ENCODE measurements at places on chromosomes 11 and 22.

DNA sequence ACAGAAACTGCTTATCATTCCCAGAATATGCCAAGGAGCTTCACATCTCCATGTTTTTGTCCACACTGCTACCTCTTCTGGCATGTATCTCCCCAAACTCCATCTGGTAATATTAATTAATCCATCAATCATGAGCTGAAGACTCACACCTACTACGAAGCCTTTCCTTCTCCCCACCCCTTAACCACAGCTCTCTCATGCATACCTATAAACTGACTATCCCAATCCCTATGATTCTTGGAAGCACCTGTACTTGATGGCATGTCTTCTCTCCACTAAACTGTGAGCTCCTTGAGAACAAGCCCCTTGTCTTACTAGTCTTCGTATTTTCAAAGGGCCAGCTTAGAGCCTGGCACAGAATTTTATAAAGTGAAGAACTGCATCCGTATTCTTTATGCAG lies 47.3 kb downstream of the RELT start:
- DNase-seq: no peak

GRCh38 chr22:46045459-46046298 lies 68.7 kb upstream of the WNT7B start:
- no peak for DNase-seq

DNA sequence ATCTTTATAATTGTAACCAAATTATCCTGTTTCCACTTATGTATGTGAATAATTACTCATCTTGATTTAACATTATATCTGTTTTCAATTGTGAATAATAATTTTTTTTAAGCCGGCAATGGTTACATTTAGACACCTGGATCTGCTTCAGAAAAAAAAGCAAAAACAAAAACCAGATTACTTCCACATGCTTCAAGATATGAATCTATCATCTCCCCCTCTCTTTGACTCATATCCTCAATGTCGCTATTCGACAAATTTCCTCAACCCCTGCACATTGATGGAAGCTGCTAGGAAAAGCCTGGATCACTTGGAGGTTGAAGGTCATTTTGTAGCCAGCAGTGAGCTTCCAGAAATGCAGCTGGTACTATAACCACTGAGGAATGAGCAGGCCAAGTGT lies 42.7 kb downstream of the SLC1A2 start:
- no peak for DNase-seq

- DNase-seq: no peak
Observed at GRCh38 chr22:35197071-35197470, 60.2 kb upstream of the HMGXB4 start.

GRCh38 chr22:36424901-36425579 lies 37.3 kb upstream of the MYH9 start:
- no peak for DNase-seq

DNA sequence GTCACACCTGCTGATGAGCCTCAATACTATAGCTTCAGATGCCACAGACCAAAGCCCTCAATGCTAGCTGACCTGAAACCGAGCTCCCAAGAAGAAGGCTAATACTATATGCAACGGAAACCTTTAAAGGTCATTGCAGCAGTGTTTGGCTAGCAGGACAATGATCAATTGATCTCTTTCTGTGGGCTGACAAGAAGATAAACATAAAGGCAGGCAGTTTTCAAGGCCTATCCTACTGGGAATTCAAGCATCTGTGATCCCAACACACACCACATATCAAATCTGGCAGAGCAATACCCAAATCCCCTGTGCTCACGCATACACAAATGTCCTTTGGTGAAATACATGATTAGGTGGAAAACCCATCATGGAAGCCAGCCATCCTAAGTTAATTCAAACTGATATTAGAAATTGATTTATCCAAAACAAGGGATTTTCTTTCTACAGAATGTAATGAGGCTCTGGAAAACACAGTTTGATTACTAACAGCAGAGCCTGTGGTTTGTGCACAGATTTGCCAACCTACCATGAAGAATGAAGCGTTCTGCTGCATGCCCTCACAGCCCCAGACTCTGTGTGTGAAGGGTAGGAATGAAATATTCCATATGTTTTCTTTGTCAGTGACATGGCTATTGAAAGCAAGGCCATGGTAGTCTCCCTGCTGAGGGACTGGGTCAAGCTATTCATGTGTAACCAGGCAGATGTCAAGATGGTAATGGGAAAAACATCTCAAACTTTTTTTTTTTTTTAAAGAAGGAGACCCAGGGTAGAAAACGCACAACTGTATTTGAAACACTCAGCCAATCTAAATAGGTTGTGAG lies 12.2 kb downstream of the LGR4 start:
- DNase-seq: no peak

GRCh38 chr22:29370537-29370936 lies 17.8 kb downstream of the AP1B1 start:
- no peak for DNase-seq

DNA sequence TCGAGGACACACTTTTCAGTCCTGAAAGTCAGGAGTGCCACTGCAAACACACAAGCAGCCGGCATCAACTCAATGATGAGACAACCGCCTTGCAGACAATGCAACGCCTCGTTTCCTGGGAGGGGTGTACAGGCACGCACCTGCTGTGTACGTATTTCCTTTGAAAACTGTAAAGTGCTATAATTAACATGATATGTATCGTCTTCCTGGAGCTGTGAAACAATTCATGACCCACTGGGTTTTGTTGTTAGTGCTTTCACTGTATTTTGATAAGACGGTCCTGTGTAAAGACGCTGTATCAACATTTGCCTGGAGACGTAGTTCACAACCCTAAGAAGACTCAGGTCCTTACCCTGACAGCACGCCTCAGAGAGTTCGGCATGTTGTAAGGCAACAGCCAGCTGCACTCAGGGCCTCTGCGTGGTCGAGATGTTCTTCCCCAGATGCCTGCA lies 105.7 kb upstream of the ANO1 start:
- no peak for DNase-seq

GRCh38 chr11:61854966-61855714 lies 27.0 kb downstream of the FADS2 start:
- no peak for DNase-seq

DNA sequence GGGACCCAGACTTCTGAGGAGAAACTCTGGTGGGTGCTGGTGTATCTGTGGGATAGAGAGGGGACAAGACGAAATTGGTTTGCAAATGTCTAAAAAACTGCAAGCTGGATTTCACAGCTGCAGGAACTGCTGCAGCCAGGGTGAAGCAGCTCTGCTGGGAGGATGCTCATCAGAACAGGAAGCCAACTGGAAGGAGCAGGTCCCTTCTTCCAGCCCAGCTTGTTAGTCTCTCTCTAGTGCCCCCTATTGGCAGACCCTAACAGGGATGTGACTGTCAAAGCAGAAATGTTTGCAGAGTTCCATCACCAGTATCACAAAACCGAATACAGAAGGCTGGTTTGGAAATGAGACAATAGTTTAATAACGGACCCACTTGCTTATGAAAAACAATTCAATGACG lies 74.8 kb upstream of the SLC22A12 start:
- DNase-seq: no peak

GRCh38 chr11:65150509-65151299 lies 16.4 kb upstream of the SYVN1 start:
- no peak for DNase-seq

DNA sequence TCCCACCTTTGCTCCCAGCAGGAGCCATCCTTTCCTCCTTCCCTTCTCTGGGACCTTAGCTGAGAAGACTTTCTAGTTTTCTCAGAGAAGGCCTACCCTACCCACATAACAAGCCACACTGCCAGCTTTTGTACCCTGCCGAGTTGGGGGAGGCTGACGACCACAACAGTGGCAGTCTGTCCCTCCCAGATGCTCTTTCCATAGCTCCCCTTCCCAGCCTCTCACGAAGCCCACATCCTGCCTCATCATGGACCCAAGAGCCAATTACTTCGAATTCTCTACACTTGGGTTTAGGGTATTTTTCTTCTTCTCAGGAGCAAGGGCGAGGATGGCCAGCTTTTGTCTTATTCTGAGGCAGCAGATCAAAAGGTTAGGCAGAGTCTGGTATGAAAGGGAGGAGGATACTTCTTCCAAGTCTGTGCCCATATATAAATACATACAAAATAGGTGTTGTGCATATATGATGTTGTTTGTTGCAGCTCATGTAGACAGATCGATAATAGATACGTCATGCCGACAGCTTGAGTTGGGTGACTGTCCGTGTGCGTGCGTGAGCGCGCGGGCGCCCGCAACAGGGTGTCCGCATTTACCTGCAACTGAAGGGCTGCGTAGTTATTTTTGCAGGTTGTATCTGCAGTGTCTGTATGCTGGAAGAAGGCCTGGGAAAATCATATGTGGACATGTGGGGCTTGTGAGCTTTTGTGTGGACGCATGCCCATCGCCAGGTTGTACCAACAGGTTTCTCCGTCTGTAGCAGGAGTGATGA lies 846 bp upstream of the NRGN start:
- DNase-seq: no peak

DNA sequence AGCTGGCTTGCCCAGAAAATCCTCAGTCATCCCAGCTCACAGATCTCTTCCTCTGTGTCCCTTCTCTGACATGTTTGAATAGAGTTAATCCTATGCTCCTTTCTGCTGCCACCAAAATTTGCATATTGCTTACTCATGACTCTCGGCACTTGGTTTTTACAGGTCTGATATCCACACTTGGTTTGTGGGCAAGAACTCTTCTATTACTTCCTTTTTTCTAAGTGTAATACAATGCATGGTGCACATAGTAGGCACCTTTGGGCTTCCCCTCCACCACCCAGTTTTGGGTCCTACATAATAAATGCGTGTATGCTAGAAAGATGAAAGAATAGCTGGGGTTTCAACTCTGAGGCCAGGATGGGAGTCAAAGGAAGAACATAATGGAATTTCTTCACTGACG lies 69.7 kb upstream of the GRK3 start:
- DNase-seq: no peak

DNA sequence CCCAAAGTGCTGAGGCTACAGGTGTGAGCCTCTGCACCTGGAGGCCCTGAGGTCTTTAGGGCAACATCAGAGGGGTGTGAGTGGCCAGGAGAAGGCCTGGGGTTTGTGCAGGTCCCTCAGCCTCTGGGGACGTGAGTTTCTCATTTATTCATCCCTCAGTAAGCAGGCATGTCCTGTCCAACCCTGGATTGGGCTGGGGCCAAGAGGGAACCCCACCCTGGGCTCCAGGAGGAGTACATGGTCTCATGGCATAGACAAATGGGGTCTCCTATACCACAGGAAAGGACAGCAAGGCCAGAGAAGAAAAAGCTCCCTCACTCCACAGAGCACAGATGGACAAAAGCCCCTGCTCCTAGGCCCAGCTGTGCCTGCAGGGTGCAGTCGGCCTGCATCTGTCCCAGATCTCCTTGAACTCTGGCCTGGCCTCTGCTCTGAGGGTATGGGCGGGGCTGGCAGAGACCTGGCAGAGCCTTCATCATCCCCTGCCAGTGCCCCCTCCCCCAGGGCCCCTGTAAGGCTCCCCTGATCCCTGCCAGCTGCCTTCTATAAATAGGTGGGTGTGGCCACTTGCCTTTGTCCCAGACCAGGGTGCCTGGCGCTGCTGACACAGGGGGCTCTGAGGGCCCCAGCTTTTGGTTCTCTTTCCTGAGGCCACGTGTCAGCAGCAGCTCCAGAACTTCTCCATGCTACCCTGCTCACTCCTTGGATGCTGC lies 34.6 kb downstream of the A4GALT start:
- no peak for DNase-seq

- DNase-seq: no peak
Observed at GRCh38 chr22:29621761-29622526, 18.5 kb downstream of the NF2 start.

DNA sequence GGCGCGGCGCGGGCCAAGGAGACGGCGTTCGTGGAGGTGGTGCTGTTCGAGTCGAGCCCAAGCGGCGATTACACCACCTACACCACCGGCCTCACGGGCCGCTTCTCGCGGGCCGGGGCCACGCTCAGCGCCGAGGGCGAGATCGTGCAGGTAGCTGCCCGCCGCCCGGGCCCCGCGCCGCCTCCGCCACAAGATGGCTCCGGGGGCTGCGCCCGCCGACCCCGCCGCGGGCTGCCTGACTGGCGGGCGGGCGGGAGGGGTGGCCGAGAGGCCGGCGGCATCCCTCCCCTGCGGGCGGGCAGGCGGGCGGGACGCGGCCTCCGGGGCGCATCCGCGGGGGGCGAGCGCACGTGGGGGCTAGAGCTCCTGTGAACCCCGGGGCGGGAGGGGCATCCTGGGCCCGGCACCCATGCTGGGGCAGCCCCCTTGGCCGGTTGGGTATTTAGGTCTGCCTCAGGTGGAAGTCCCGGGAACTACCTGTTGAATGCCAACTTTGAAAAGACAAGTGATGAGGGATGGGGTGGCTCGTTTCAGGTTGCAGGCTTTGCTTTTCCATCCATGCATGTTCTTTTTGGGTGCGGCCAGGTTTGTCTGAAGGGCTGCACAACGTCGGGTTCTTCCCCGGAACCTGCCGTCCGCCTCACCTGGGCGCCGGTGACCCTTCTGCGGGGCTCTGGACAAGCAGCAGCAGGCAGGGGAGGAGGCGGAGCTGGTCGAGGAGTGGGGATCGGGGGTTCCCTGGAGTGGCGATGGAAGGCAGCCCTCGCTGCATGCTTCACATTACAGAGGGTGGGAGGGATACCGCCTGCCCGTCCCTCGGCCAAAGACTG lies 760 bp downstream of the ZNRF3 start:
- DNase-seq: peak; percentile 22

- no peak for DNase-seq
Observed at GRCh38 chr11:68997995-68998348, 15.1 kb downstream of the MRGPRF start.

GRCh38 chr11:6622261-6623171 lies 3.3 kb upstream of the TPP1 start:
- DNase-seq: no peak

GRCh38 chr11:28227460-28227859 lies 119.3 kb downstream of the METTL15 start:
- no peak for DNase-seq
